ENCODE measurements at places on chromosomes 1 and 21. TPM values are rescaled to one million over a fixed set of nuclear protein-coding genes. Genes with fewer than 3 reads are reported as not detected.

- no peak for DNase-seq
Observed at GRCh38 chr1:80769208-80769750, 1031.5 kb upstream of the ADGRL2 start.

PLPPR4 gene
- total RNA-seq, result 47.3 TPM

DNA sequence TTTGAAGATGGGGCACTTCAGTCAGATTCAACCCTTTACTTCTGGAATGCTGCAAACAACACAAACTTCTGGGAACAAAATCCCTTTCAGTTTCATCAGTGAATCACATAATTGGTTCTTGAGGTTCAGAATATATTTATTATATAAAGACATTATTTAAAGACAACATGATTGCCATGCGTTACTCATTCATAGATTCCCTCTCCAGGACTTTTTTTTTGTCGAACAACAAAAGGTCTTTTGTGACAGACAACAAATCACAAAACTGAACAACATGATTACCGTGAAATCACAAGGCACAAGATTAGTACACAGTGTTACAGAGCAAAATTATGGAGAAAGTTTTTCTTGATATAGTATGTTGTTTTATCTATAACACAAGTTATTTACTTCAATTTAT lies 1815.0 kb downstream of the NCAM2 start:
- no peak for DNase-seq

DNA sequence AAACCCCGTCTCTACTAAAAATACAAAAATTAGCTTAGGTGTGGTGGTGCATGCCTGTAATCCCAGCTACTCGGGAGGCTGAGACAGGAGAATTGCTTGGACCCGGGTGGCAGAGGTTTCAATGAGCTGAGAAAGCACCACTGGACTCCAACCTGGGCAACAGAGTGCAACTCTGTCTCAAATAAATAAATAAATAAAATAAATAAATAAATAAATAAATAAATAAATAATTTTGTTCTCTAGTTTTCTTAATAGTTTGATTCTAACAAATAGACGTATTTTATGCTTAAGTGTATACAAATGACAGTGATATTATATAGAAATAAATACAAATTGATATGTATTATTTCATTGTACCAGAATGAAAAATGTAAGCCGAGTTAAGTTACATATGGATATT lies 339.9 kb upstream of the OLFM3 start:
- DNase-seq, result no peak

DNA sequence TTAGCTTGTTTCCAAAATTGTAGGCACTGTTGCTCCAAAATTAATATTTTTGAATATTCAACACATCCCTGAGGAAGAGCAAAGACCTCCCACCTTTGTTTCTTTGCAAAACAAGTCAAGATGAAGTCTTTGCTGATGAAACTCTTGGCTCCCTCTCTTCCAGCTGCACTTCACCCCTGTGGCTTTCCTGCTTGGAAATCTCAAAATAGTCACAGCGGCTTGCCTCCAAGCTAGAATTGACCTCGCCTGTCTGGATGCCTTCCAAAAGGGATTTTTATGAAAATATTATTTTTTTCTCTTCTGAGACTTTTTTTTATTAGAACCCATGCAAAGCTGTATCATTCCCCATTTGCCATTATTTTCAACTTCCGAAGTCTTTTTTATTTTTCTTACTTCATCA lies 71.1 kb upstream of the MROH9 start:
- no peak for DNase-seq

DNA sequence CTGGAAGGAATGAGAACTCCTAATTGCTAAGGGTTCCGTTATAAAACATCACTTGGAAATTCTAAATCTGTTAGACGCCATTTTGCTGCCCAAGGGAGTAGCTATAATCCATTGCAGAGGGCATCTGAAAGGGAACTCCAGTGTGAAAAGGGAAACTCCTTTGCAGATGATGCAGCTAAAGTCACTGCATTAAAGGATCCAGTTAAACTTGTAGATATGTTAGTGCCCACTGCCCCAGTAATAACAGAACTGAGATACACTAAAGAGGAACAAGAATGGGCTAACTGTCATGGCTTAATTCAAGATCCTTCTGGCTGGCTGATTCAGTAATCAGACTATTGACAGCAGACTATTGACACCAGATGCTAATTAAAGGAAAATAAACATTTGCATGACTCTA lies 81.8 kb upstream of the KIAA0040 start:
- no peak for DNase-seq

ATP5IF1 gene
- 79.9 TPM for total RNA-seq

DNA sequence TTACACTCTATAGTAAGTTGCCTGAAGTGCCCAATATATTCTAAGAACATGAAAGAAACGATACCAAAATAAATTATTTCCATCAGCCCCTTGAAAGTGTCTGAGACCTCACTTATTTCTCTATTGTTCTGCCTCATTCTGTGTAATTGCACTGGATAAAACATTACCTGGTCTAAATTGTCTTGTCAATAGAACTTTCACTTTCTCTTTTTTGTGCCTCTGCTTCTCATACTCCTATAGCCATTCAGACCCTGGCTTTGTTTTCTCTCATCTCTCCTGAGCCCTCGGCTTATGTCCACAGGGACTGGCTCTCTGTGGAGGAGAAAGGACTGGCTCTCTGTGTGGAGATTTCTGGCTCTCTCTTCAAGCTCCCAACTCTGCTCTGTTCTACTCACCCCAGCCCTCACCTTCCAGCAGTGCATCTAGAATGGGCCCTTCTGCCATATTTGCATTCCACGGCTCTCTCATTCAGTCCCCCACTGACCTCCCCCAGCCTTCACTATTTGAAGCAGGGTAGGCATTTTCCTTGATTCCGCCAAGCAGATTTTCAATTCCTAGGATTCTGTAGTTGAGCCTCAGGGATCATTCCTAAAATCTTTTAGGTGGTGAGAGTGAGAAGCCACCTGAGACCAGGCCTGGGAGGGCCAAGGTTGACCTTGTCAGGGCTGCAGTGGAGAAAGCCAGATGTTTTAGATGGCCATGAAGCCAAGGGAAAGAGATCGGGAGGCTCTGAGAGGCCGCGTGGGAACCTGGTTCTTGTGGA lies 15.9 kb upstream of the GALNT2 start:
- no peak for DNase-seq

DNA sequence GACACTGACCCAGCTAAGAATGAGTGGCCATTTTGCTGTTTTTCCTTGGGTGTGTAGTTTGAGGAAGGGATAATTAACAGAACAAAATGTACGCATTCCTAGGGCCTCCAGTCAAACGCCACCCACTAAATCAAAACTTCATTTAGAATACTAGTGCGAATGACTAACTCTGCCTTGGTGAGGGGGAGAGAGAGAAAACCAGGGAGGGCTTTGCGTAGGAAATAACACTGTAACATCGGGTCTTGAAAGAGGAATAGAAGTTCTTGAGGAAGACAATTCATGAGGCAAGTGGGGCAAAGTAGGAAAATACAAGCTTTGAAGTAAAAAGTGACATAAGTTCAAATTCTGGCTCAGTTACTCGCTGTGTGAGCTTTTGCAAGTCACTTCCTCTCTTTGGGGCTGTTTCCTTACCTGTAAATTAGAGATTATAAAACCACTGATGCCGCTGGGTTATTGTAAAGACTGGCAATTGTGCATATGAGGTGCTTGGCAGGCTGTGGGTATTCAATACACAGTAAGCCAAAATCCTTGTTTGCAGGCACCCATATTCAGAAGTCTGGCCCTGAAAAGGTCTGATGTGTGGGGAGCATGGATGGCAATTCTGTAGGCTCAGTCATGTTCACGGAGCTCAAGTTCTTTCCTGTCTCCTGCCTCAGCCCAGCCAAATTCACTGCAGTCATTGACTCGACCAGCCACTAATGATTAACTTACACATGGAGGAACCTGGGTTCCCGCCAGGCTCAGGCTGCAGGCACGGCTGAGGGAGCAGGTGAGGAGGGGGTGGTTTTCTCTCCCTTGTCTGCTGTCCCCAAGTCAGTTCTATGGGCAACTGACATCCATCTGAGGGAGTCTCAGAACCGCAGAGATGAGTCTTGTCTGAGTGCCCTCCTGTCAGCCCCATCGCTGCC lies 140.3 kb upstream of the CSF3R start:
- DNase-seq, result no peak

DNA sequence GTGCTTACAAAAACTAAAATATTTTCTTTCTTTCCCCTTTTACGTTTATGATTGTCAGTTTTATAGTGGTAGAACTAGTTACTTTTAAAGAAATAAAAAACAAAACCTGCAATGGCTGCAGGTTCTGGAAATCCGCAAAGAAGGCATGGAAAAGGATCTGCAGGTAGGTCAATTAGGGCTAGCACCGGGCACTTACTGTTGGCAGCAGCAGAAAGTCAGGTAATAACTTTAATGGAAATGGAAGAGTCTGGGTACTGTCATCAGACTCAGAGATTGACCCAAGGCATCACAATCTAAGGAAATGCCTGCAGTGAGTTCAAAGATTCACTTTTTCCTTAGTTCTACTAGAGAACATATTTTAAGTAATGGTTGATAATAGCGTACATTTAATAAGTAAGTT lies 1136.3 kb upstream of the B3GALT2 start:
- no peak for DNase-seq

DNA sequence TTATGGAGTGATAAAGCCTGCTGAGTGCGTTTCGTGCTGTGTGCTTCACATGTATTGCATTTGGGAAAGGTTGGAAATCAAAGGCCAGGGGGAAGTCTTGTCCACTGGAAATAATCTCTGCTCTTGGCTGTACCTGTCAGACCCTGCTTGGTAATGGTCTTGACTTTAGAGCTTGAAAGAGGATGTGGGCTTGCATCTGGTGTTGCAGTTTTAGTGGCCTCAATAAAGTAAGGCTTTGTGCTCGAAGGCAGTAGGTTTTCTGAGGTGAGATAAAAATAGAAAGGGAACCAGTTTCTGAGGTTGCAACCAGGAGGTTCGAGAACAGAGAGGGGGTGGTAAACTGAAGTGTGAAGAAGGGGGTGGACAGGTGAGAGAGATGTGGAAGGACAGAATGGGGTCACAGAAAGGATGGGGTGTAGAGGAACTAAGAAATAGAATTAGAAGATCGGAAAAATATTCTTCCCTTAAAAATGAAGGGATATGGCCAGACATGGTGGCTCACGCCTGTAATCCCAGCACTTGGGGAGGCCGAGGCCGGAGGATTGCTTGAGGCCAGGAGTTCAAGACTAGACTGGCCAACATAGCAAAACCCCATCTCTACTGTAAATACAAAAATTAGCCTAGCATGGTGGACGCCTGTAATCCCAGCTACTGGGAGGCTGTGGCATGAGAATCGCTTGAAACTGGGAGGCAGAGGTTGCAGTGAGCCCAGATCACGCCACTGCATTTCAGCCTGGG lies 1.5 kb downstream of the S100PBP start:
- peak; percentile 8 for DNase-seq

OR2L13 gene
- not detected for total RNA-seq

CFAP141 gene
- total RNA-seq, result not detected

DNA sequence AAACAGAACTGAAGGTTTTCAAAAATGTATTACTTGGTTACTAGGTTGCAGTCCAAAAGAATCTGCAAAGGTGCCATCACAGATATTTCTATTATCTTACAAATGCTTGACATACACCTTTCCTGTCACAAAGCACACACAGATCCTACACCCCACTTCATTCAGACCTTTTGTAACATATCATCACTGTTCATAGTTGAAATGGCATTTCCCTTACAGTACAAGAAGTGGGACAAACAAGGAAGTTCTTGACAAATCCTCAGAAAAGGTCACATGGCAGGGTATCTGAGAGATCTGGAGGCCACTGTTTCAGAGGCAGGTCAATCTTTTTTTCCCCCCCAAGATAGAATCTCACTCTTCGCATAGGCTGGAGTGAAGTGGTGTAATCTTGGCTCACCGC lies 21.3 kb downstream of the TOR1AIP2 start:
- no peak for DNase-seq

DNA sequence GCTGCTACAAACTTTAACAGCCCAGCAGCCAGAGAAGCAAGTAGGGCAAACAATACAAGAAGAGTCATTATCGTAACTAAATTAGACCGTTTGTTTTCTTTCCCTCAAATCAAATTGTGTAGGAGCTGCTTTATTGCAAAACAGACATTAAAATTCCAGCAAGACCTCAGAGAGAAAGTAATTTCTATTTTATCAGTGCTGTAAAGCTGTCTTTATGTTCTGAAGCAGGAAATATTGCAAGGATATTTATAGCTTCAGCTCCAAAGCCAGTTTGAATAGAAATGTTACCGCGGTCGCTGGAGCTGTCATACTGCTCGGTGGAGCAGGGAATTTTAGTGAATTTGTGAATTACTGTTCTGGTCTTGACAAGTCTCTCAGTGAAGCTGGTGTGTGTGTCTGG lies 503.8 kb upstream of the PLXNA2 start:
- DNase-seq, result no peak

DNA sequence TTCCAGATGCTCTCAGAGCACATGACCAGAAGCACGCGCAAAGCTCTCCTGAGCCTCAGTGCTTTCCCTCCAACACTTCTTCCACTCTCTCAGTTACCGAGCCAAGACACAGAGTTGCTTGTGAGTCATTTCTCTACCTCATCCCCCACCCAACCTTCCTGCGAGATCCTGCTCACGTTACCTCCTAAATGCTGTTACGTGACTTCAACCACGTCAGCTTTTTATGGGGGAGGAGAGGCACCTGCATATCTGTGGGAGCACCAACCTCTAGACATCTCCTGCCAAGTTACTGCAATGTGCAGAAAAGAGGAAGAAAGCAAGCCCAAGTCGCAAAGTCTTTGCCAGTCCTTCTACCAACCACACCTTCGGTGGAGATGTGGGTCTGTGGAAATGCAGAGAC lies 27.2 kb upstream of the ERG start:
- no peak for DNase-seq

DNA sequence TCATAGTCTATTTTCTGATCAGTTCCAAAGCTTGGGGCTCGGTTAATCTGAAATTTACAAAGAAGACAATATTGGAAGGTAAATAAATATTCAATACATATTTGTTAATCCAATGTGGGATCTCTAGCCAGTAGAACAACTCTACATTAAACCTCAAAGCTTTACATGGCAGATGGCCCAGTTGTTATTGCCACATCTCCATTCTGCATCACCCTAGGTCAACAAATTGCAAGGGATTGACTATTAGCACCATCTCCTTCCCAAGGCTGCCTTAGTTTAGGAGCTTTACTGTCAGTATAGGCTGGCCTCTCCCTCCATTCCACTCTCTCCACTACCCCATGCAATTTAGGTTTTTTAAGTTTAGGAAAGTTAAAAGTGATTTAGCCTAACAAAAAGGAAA lies 69.7 kb downstream of the TTLL7 start:
- DNase-seq, result no peak

CSMD2 gene
- not detected for total RNA-seq

CD84 gene
- not detected for total RNA-seq

DNA sequence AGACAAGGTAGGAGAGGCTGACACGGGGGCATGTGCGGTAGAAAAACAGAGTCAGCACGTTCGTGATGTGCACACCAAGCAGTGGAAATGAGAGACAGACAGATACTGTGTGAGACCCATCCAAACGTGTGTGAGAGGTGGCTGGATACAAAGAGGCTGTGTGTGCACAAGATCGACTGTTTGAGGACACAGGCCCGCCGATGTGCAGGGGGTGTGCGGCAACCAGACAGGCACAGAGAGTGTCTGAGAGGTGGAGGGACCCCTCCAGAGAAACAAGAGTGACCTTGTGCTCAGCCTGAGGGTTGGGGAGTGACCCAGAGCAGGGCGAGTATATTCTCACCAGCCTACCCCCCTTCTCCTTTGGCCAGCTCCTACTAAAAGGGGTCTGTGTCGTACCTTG lies 97.8 kb upstream of the IPO9 start:
- no peak for DNase-seq

GRCh38 chr1:201911826-201912571 lies 23.3 kb downstream of the SHISA4 start:
- DNase-seq, result no peak

GRCh38 chr1:180777072-180777689 lies 135.5 kb upstream of the KIAA1614 start:
- DNase-seq, result no peak
